T47D (cell line): ENCODE measurements at places on chromosomes 6 and 20.

DNA sequence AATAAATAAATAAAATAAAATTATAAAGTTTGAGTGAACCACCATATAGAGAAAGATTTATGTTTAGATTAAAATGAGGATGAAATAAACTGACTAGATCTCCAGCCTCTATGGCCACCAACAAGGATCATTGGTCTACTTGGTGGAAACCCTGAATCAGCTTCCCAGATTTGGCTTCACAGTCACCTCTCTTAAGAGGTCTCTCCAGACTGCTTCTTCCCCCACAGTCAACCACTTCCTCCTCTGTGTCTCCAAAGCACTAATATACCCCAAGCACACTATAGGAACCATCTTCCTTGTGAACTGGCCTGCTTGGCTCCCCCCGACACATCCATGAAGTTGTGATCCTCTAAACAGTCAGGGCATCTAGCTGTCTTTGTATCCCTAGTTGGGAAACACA, 529.6 kb upstream of the RNF217 start:
- DNase-seq = no peak

- DNase-seq = no peak
These were observed 22.4 kb upstream of the IFNGR1 start for GRCh38 chr6:137241481-137242038.

GRCh38 chr6:83221889-83222479, 28.8 kb downstream of the RWDD2A start:
- peak; percentile 58 for DNase-seq

- no peak for DNase-seq
These were observed 103.4 kb downstream of the HIVEP1 start for GRCh38 chr6:12115492-12115891.

GRCh38 chr6:134669485-134669884, 280.4 kb downstream of the ALDH8A1 start:
- DNase-seq = no peak

- DNase-seq = no peak
These were observed 81.6 kb upstream of the KHDRBS2 start for GRCh38 chr6:62367601-62368000.

DNA sequence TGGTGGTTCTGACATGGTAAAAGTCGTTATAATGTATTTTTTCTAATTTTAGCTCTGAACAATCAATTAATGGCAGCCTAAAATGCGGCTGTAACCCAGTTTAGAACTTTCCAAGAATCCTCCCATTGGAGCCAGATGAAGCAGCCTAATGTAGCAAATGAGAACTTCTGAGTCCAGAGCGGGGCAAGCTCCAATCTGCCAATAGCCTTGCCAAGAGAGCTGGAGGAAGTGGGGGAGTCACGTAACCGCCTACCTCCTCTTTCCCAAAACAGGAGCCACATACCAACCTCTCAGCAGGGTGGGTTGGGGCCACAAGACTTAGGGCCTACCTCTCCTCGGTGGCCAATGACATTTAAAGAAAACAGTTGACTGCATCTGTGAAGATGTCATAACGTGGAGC, 230.6 kb downstream of the SOD2 start:
- DNase-seq = no peak

GRCh38 chr20:51481341-51481914, 61.1 kb downstream of the NFATC2 start:
- no peak for DNase-seq

GRCh38 chr6:127854009-127854408, 46.8 kb downstream of the THEMIS start:
- peak; percentile 28 for DNase-seq

DNA sequence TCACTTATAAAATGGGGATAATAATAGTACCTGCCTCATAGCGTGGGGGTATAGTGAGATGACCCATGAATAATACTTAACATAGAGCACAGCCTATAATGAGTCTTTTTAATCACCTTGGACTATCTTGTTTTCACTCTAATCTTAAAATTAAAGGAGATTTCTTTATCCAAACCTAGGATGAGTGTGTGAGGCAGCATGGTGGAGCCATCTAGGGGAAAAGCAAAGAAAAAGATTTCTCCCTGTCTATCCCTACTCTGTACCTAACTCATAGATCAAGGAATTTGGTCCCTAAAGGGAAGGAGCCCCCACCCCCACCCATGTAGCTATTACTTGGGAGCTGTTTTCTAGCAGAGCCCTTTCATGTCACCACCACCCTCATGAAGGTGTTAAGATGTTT, 45.2 kb upstream of the PAK5 start:
- no peak for DNase-seq

- no peak for DNase-seq
These were observed 46.5 kb downstream of the KCNQ2 start for GRCh38 chr20:63425846-63426485.

GRCh38 chr6:69232911-69233448, 563.8 kb downstream of the LMBRD1 start:
- peak; percentile 31 for DNase-seq

- DNase-seq = peak; percentile 79
These were observed 12.5 kb upstream of the RALGAPB start for GRCh38 chr20:38460040-38460623.

DNA sequence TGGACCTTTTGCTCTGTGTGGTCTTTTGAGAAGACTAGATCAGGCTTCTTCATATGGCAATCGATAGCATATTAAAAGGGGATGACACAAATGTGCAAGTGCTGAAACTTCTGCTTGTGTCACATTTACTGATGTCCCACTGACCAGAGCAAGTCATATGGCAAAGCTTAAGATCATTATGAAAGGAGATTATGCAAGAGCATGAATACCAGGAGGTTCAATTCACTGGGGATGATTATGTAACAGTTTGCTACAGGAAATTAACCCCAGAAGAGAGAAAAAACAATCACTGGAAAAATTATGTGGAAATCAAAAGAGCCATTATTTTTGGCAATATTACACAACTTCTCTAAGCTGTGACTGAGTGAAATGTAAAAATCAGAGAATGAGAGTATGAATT, 13.7 kb upstream of the PRDM13 start:
- no peak for DNase-seq

- no peak for DNase-seq
These were observed 692.8 kb downstream of the EPM2A start for GRCh38 chr6:145042559-145042958.

DNA sequence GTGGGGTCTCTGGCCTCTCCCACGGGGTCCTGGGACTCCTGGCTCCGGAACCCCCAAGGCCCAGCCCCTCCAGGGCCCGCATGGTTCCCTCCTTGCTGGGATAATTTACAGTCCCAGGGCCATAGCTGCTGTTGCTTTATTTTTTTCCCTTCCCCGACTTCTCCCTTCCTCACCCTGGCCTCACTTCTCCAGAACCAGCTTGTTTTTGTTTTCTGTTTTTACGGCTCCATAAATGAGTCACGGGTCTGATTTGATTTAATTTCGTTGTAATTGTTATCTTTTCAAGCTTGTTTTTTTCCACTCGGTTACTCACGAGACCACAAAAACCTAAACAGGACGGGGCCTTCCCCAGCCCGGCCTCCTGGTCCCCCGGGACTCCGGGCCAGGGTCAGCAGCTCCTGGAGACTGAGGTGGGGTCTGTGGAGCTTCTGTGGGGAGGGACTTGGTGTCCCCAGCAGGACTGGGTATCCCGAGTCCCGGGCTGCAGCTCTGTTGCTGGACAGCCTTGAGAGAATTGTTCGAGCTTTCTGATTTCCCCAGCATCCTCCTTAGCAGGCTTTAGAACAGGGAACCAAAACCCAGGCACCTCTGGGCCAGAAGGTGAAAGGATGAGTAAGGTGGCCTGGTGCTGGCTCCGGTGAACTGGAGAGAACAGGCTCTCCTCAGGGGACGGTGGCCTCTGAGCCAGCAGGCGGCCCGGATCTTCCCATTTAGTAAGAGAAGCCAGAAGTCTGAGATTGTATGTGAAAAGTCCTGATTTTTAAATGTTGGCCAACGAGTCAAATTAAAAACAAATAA, 94.9 kb downstream of the CEBPB start:
- no peak for DNase-seq

DNA sequence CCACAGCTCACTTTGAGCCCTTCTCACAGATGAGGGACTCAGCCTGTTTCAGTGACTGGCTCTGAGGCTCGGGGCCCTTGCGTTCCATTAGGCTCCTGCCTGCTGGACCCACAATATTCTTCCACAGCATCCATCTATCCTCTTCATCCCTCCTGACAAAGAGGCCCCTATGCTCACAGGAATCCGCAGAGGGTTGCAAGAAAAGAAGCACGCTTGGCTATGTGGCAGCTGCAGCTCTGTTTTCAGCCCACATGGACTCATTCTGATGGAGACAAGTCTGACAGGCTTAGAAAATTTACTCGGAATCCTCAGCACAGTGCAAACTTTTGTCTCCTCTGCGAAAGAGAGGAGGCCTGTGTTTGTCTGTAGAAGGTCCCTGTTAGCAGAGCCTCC, 207.5 kb downstream of the SYNDIG1 start:
- no peak for DNase-seq

DNA sequence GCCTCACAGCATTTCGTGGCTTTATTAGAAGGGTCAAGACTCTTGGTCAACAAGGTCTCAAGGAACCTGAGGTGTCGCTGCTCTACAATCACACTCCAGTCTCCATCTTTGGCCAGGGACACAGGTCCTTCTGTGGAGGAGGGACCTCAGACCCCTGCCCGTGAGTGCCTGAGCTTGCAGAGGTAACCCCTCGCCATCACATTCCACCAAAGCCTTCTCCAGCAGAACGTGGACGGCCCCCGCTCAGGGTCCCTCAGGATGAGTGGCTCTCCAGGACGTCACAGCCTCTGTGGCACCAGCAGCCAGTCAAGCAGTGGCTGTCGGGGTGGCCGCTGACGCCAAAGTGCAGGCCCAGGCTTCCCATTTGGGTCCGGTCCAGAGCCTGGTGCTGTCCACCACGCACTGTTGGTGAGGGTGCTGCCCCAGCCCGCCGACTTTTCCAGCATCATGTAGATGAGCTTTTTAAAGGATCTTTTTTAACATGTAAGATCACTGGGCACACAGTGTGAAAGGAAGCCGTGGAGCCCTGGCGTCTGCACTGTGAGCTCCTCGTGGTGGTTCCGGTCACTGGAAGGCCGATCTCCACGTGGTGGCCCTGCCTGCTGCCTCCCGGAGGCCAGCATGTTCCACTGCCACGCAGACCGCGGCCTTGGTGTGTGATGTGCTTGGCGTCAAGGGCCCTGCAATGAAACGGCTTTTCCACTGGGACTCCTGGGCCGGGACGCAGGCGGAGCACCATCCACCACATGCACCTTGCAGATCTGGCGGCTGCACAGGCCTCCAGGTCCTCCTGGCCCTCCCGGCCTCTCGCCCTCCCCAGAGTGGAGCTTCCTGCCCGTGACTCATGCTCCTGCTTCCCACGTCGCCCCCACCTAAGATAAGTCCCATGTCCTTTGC, 8.3 kb upstream of the KIF25 start:
- no peak for DNase-seq

GRCh38 chr6:1821513-1822183, 211.9 kb downstream of the FOXC1 start:
- no peak for DNase-seq

- DNase-seq = peak; percentile 25
These were observed 32.2 kb downstream of the ILRUN start for GRCh38 chr6:34664256-34664971.

DNA sequence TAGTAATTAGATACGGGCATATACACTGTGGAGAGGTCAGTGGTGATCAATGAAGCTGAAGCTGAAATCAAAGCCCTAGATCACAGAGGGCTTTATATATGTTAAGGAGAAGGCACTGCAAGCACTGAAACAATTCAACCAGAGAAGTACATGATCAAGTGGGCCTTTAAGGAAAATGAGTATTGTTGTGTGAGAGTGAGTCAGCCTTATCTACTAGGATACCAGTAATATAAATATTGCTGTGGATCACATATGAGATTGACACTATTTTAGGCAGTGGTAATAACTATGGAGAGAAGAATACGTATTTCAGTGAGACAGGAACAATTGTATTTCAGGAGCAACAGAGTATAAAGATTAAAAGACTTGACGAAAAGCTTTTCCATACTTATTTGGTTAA, 1172.2 kb upstream of the GJE1 start:
- no peak for DNase-seq

DNA sequence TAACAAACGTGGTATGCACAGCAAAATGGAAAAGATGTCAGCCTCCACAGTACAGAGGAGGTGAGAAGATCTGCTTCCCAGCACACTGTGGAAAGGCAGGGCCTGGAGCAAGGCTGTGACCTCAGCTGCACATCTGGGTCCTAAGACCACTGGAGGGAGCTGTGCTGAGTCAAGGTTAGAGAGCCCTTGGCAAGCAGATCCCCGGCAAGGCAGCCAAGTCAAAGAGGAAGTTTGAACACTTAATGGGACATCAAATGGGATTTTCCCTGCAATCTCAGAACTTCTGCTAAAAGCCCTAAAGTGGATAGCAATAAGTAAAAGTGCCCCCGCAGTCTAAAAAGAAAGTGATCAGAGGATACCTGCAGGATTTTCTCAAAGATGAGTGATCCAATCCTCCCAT, 39.5 kb downstream of the UNC5CL start:
- DNase-seq = peak; percentile 28

DNA sequence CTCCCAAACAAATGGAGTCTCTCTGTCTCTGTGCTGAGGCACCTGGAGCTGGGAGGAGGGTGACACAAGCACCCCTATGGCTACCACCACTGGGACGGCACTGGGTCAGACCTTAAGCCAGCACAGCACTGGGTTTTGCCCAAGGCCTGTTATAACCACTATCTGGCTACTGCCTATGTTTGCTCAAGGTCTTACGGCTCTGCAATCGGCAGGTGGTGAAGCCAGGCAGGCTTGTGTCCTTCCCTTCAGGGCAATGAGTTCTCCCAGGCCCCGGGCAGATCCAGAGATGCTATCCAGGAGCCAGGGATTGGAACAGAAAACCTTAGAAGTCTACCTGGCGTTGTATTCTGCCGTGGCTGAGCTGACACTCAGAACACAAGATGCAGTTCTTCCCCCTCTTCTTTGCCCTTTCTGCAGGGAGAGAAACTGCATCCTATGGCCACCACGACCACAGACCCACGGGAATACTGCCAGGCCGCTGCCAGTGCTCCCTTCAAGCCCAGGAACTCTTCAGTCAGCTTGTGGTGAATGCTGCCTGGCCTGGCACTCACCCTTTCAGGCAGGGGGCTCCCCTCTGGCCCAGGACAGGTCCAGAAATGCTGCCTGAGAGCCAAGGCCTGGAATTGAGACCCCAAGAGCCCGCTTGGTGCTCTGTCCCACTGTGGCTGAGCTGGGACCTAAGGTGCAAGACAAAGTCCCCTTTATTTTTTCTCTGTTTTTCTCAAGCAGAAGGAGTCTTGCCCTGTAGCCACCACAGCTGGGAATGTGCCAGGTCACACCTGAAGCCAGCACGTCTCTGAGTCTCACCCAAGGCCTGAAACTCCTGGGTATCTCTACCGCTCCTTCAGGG, 67.0 kb upstream of the FRMD1 start:
- DNase-seq = no peak

DNA sequence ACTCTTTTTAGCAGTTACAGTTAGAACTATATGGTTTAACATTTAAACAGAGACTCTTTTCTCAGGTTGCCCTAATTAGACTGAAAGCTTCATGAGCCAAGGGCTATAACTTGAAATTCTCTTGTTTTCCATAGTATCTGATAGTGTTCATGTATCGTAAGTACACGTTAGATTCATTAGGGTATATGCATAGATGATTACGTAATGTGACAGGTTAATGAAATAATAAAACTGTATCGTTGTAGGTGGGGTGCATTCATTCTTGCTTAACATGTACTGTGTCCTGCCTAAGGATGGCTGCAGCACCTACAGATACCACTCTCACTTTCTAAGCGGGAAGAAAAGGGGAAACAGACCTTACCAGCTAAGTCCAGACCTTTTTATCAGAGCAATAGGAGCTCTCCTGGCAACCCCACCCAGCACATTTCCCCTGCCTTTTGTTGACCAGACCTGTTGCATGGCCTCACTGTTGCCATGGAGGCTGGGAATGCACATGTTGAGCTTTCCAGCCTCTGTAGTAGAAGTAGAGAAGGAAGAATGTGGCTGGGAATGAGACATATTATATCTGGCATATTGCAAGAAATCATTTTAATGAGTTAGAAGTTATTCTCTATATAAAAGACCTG, 83.0 kb downstream of the MAP3K4 start:
- no peak for DNase-seq
